ENCODE measurements at places on chromosomes 11 and 22. TPM values are rescaled to one million over a fixed set of nuclear protein-coding genes. Genes with fewer than 3 reads are reported as not detected.

DNA sequence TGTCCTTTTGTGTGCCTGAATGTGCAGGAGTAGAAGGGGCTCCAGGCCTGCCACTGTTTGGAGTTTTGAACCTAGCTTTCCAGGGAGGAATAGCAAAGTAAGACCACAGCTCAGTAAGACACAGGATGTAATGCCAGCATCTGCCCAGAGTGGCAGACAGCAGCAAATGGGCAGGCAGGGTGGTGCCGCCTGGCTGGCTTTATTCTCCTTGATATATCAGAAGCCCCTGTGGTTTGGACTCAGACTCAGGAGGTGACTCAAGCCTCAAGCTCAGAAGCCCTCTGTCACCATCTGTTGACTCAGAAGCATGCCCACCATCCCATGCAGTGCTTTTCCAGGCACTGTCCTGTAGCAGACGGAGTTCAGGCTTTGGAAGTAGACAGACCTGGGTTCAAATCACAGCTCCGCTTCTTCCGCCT is 72.7 kb upstream of the TTC12 start:
- H3K4me1 ChIP-seq = peaks cover 14% of the 10 kb centered on the region
- H3K27ac ChIP-seq = no peak overlapping the region
- peaks cover 2% of the 10 kb centered on the region for H3K27me3 ChIP-seq
- no peak overlapping the region for H3K4me3 ChIP-seq
- no peaks in the 10 kb centered on the region for H3K36me3 ChIP-seq

OR52N4 gene
- not detected for total RNA-seq

DNA sequence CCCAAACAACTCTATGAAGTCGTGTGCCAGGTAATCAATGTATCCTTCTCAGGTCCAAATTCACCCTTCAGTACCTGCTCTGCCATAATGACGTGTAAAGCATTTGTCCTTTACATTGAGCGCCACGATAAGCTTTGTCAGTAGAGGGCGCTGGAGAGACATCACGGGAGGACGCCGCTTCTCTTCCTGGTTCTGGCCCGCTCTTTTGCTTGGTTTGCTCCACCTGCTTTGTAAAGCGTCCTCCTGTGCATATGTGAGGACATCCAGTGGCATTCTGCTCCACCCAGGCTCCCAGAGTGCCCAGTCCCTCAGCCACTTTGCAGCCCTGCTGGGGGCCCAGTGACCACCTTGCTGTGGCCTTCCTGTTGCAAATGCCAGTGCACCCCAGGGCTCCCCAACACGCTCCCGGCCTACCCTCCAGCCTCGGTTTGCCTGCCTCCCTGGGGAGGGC is 61.1 kb downstream of the WT1 start:
- no peaks in the 10 kb centered on the region for H3K4me1 ChIP-seq
- no peaks in the 10 kb centered on the region for H3K36me3 ChIP-seq
- no peak for DNase-seq
- peaks cover 5% of the 10 kb centered on the region for H3K27me3 ChIP-seq
- no peak overlapping the region for H3K4me3 ChIP-seq
- H3K27ac ChIP-seq = no peak overlapping the region

- no peaks in the 10 kb centered on the region for H3K4me1 ChIP-seq
- DNase-seq = no peak
- H3K27me3 ChIP-seq = no peaks in the 10 kb centered on the region
- H3K4me3 ChIP-seq = no peak overlapping the region
Observed at GRCh38 chr22:46129390-46130041, 20.8 kb upstream of the PPARA start.

DNA sequence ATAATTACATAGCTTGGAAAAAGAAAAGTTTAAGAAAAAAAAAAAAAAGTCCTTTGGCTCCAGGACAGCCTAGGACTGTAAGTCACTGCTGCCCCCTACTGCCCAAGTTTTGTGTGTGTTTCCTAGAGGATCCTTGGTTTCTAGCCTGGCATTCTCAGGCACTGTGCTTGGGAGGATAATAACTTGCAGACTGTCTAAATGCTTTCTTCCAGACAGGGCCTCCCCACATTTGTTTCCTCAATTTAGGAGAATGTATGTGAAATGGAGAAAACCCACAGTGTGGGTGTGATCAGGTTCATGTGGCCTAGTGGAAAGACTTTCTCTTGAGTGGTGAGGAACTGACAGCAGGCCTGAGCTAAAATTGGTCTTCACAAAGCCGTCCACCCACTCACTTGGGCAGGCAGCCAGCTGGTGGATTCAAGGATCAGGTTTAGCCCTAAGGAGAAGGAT is 191.0 kb downstream of the NAV2 start:
- no peaks in the 10 kb centered on the region for H3K27me3 ChIP-seq
- H3K36me3 ChIP-seq = no peaks in the 10 kb centered on the region
- H3K4me3 ChIP-seq = no peak overlapping the region
- H3K27ac ChIP-seq = no peak overlapping the region
- H3K4me1 ChIP-seq = peaks cover 4% of the 10 kb centered on the region

DNA sequence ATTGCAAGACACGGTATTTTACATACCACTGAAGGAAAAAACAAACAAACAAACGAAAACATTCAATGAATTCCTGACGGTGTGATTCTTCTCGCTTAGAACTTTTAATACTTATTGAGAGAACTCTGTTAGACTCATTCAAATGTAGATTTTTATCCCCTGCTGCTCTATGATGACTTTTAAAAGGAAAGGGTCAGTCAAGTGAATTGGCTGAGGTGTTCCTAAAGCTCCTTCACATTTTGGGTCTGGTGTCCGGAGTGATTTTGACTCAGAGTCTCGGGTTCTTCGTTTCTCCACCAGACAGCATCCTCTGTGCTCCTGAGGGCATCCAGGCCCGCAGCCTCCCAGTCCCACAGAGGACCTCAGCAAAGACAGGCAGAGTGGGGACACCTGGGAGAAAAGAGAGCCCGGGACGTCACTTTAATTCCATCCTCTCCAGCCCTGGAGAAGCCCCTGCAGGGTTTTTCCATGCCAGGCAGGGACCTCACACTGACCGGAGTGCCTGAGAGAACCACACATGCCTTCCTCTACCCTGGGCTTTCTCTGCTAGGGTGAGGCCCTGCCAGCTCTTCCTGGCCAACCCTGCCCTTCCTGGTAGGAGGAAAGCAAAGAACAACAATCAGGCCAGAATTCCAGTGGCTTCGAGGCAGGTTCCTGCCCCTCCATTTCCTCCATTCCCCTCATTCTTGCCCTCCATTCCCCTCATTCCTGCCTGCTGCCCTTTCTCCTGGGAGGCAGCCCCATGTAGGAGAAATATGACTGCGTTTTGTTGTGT is 1.4 kb upstream of the CSF2RB start:
- H3K4me1 ChIP-seq = no peaks in the 10 kb centered on the region
- H3K27me3 ChIP-seq = peaks cover 21% of the 10 kb centered on the region
- no peaks in the 10 kb centered on the region for H3K36me3 ChIP-seq
- DNase-seq = peak; percentile 14

DEFB131B gene
- not detected for total RNA-seq

GRCh38 chr11:104830080-104830479 is 68.2 kb downstream of the CASP12 start:
- H3K27me3 ChIP-seq = no peaks in the 10 kb centered on the region
- H3K4me3 ChIP-seq = no peak overlapping the region
- H3K36me3 ChIP-seq = no peaks in the 10 kb centered on the region
- peak; percentile 74 for DNase-seq
- H3K4me1 ChIP-seq = no peaks in the 10 kb centered on the region

- H3K27ac ChIP-seq = no peak overlapping the region
- no peaks in the 10 kb centered on the region for H3K27me3 ChIP-seq
- peaks cover 64% of the 10 kb centered on the region for H3K36me3 ChIP-seq
- no peak for DNase-seq
- no peak overlapping the region for H3K4me3 ChIP-seq
Observed at GRCh38 chr11:118640332-118641154, 33.1 kb downstream of the PHLDB1 start.

DNA sequence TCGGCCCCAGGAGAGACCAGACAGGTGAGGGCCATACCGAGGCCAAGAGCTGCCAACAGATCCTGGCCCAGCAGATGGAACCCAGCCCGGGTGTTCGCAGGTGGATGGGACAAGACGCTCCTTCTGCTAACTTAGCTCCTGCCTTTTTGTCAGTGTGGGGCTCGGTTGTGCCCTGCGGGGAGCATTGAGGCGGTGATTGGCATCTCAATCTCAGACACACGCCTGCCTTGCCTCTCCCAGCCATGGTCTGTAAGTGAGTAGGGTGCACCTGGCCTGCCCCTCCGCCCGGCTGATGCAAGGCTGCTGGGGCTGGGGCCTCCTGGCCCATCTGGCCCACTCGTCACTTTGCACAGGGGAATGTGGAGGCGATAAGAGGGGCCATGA is 350.1 kb downstream of the TBC1D22A start:
- no peak overlapping the region for H3K4me3 ChIP-seq
- no peak overlapping the region for H3K27ac ChIP-seq
- no peaks in the 10 kb centered on the region for H3K27me3 ChIP-seq
- peaks cover 4% of the 10 kb centered on the region for H3K4me1 ChIP-seq

DNA sequence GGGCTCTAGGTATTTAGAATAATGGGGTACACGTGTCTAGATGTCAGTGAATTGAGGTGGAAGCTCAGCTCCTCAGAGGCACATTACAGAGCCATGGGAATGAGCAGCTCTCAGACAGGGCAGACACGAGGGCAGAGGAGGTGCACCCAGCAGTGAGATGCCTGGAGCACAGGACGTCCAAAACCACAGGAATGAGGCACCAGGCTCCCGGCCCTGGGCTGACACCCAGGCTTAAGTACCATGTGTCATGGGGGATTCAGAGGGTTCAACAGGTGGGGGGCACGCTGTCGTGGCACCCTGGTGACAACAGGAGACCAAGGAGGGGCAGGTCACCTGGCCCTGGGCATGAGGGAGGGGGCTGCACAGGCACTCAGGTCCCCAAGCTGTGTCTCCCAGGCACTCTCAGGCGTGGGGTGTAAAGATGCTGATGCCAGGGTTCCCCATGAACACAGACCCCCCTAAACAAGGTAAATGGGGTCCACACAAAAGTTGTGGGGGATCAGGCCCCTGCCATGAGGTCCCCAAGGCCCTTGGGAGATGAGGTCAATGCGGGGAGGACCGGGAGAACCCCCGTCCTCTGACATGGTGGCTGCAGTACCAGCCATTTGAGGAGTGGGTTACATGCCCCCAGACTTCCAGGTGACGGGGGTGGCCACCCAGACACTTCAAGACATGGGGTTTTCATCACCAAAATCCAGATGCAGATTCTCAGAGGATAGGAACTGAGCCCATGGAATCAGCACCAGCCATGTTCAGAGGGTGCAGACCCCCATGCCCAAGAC is 5.6 kb upstream of the SYT8 start:
- no peak overlapping the region for H3K27ac ChIP-seq
- DNase-seq = peak; percentile 67
- H3K27me3 ChIP-seq = no peaks in the 10 kb centered on the region
- H3K36me3 ChIP-seq = no peaks in the 10 kb centered on the region

DNA sequence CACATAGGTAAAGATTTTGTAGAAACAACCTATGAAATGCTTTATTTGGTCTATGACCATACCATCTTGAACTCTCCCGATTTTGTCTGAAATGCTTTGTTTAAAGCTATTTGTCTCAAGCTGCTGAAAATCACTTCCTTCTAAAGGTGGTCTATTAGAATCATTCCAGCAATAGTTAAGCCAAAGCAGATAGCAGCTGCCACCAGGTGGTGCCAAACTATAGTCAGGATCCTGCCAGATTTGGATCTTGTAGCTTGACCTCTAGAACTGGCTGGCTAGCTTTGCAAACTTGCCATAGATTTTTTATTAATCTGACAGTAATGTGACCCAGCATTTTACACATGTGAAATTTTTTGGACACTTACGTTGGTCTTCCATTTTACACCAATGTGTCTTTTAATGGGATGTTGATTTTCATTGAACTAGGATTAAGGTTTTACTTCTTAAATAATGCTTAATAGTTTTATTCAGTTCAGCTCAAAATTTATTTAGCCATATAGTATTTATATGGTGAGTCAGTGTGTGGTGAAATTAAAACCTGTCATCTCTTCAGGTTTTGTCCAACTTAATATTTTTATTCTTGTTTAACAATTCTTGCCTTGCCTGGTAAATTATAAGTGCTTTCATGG is 19.7 kb downstream of the CTR9 start:
- no peak overlapping the region for H3K4me3 ChIP-seq
- no peaks in the 10 kb centered on the region for H3K4me1 ChIP-seq
- no peaks in the 10 kb centered on the region for H3K27me3 ChIP-seq
- H3K36me3 ChIP-seq = peaks cover 54% of the 10 kb centered on the region

DNA sequence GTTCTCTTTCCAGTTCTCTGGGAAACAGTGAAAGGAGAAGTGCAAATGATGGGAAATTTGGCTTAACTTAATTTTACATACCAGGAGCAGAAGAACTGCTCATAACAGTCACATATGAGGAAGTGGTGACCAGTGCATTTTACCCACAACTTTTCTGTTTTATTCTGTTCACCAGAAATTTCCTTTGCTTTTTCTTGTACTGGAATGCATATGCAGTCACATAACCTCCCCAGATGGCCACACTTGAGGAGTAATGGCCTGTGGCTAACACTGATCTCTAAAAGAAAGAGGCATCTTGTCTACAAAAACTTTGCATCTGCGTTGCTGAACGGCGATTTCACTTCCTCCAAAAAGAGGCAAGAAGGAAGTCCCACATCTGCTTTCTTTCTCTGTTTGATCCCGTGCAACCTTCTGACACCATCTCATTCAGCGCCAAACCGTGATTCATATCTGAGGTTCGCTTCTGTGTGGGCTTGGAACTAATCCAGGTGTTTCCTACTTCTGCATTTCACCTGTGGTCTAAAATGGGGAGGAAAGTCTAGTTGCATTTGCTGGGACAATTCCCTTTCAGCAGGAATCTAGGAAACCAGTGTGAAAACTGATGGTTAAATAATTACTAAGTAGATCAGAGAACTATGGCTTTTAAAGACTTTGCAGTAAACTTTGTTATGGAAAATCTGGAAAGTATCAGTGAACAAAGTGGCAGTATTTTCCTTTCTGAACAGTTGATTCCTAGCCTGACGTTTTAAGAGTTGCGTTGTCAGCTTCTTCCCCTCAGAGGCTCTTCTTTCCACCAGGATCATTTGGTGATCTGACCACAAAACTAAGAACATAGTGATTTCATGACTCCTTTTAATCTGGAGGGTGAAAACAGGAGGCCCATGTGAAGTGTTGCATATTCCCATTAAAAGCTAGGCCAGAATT is 4.2 kb upstream of the MPEG1 start:
- H3K27me3 ChIP-seq = peaks cover 34% of the 10 kb centered on the region
- no peaks in the 10 kb centered on the region for H3K4me1 ChIP-seq
- DNase-seq = no peak
- H3K27ac ChIP-seq = no peak overlapping the region
- no peaks in the 10 kb centered on the region for H3K36me3 ChIP-seq

LRRC56 gene
- total RNA-seq = 0.82 TPM

DNA sequence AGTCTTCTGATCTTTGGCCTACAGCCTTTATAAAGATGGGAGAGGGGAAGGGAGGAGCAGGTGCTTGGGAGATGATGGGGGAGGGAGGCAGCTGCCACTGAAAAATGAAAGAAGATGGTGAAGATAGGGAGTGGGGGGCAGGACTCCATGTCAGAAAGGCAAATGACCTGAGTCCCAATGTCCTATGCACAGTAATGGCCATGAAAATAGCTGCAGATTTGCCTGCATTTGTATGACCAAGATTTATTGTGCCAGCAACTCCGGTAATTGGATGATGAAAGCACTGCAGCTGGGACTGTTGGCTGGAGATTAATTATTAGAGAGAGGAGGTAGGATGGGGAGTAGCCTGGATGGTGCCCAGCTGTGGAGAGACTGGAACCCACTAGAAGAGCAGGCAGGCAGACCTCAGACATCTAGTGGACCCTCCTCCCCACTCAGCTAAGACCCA is 36.1 kb downstream of the NEU3 start:
- H3K27me3 ChIP-seq = no peaks in the 10 kb centered on the region
- no peaks in the 10 kb centered on the region for H3K4me1 ChIP-seq
- no peak overlapping the region for H3K27ac ChIP-seq
- DNase-seq = no peak

HBD gene
- not detected for total RNA-seq

- H3K4me3 ChIP-seq = peak overlapping the region; percentile 0
- H3K27ac ChIP-seq = peak overlapping the region; percentile 73
- H3K4me1 ChIP-seq = peaks cover 31% of the 10 kb centered on the region
- H3K27me3 ChIP-seq = no peaks in the 10 kb centered on the region
Observed at GRCh38 chr11:103525069-103525468, 415.8 kb downstream of the DYNC2H1 start.

GRIA4 gene
- 0.53 TPM for total RNA-seq

LSP1 gene
- 1.3 TPM for total RNA-seq
